ENCODE measurements at places on chromosomes 3 and 15. TPM values are rescaled to one million over a fixed set of nuclear protein-coding genes. Genes with fewer than 3 reads are reported as not detected.

GRCh38 chr3:177197727-177198460, 612 bp upstream of the TBL1XR1 start:
- DNase-seq = peak; percentile 72

- no peak for DNase-seq
These were observed 62.9 kb downstream of the OPA1 start for GRCh38 chr3:193655831-193656433.

DNA sequence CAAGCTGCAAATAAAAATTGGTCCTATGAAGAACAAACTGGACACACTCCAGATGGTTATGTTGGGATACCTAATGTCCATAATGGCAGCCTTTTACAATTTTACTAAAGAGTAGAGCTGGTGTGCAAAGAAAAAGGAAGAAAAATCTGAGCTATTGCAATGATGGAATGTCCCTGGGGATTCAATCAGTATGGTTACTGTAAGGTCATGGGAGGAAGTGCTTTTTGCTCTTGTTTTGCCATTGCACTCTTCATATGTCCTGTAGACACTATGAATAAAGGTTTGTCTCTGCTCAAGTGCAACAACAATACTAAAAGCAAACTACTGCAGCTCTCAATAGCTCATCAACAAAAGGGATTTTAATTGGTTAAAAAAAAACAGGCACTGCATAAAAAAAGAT, 5.4 kb downstream of the PFN2 start:
- DNase-seq = no peak

GRCh38 chr3:44996556-44996969, 20.5 kb downstream of the EXOSC7 start:
- DNase-seq = peak; percentile 55

DNA sequence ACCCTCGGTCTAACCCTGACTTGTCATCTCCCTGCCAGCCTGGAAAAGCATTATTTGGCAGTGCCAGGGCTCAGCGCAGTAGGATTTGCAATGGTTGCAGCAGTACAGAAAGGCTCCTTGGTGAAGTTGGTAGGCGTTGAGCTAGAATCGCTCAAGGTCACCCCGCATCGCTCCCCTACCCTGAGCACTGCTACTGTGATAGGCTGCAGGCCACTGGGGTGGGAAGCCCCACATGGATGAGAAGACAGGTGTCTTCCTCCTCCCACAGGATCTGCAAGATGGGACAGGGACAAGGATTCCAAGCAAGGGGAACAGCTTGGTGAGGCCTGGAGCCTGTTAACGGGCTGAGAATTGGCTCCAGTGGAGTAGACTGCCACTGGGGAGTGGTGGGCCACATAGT, 10.7 kb downstream of the CLK3 start:
- no peak for DNase-seq

GRCh38 chr3:55947406-55947805, 460.3 kb upstream of the WNT5A start:
- DNase-seq = no peak

- DNase-seq = no peak
These were observed 77.8 kb downstream of the WWTR1 start for GRCh38 chr3:149579838-149580542.

DNA sequence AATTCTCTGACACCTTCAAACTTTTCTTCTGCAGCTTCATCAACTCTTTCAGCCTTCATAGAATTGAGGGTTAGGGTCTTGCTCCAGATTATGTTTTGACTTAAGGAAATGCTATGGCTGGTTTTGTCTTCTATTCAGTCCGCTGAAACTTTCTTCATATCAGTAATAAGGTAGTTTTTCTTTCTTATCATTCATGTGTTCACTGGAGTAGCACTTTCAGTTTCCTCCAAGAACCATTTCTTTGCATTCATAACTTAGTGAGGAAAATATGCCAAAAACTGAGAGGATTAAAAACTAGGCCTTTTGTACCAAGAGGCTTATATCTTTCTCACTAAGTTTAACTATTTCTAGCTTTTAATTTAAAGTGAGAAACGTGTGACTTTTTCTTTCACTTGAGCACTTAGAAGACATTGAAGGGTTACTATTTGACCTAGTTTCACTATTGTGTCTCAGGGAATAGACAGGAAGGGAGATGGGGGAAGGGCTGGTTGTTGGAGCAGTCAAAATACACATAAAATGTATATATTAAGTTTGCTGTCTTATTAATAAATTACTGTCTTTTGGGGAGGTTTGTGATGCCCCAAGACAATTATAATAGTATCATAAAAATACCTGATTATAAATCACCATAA, 1110.1 kb downstream of the TBL1XR1 start:
- DNase-seq = no peak

- DNase-seq = no peak
These were observed 79.5 kb upstream of the ZNF385D start for GRCh38 chr3:21830541-21830940.

- peak; percentile 79 for DNase-seq
These were observed 16.1 kb upstream of the TM4SF1 start for GRCh38 chr3:149393345-149394160.

GRCh38 chr15:68550004-68550403, 28.8 kb upstream of the CORO2B start:
- no peak for DNase-seq

- no peak for DNase-seq
These were observed 6.6 kb upstream of the MNS1 start for GRCh38 chr15:56471440-56472069.

The SCAANT1 gene
- not detected for total RNA-seq

GRCh38 chr15:48674876-48675275, 29.4 kb upstream of the FBN1 start:
- no peak for DNase-seq

- no peak for DNase-seq
These were observed 42.0 kb upstream of the ICE2 start for GRCh38 chr15:60520825-60521368.

GRCh38 chr15:63505842-63506222, 1.4 kb downstream of the USP3 start:
- no peak for DNase-seq

DNA sequence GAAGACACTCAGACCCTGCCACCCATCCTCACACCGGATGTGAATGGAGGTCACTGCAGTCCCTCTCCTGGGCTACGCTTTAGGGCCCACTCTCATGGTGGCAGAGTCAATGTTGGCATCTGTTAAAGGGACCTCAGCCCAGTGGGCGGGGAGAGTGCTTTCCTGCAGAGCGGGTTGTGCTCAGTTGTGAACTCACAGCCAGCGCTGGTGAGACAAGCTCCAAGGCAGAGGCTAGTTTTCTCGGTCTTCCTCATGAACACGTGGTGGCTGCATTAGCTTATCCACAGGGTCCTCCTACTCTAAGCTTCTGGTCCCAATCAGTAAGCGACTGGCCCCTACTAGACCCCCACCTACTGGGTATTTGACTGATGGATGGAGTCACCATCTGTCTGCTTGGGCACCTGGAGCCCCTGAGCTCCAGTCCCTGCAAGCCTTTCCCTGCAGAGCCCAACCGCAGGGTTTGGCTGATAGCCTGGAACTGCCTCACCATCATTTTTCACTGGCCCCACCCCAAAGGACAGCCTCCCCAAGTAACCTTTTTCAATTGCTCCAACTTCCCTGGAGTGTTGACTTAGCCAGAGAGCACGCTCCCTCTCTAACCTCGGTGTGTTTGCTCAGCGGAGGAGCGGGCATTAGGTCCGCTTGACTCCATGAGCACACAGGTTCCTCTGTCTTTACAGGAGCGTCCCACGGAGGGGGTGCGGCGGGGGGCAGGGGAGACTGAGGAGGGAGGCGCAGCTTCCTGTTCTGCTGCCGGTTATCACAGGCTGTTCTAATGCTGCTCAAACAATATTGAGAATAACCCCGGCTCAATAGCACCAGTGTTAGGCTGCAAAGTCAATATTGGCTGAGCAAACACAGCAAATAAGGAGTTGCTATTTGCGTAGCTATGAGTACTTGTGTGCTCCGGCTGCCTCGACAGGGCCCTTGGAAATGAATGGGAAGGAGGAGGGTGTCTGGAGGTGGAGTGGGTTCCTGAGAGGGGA, 141.7 kb downstream of the RPLP1 start:
- DNase-seq = peak; percentile 81

The CPLX3 gene
- not detected for total RNA-seq

GRCh38 chr15:63891079-63891767, 57.5 kb upstream of the HERC1 start:
- peak; percentile 85 for DNase-seq

GRCh38 chr3:14532691-14533456, 7.3 kb downstream of the GRIP2 start:
- no peak for DNase-seq

Measured in left lobe of liver (tissue), 2 donors.